ENCODE measurements at places on chromosomes 13 and 19.

DNA sequence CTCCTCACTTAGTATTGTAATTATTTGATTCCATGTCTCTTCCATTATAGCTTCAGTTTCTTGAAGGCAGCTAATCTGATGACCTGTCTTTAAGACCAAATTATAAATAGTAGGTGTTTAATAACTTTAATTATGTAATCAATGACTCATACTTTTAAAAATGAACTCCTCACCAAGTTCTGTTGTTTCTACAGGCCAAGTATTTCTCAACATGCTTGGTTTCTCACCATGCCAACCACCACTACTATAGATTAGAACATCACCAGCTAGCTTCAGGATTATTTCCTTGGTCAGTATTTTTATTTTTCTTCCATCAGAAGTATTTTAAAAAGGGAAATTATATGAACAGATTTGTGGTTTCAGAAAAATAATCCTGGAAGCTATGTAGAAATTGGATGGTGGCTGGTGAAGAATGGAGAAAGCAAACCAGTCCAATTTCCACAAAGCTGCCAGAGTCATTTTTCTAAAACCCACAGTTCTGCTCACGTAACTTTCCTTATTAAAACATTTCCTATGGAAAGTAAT, 237.7 kb upstream of the DACH1 start:
- DNase-seq = no peak

DNA sequence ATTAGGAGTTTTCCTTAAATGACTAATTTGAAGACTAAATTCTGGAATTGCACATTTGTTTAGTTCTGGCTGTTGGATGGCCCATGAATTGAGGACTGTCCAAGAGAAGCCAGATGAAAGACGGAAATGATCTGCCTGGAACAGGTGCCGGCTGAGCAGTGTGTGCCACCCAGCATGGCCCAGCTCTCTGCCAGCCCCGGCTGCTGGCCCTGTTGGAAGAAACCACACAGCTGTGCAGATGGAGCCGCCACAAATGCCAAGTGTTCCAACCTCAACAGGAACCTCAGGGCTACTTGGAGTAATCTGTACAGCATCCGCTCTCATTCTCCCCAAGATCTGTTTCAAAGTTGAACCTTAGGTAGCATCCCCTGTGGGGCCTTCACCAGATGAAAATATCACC, 67.0 kb upstream of the STARD13 start:
- DNase-seq = no peak

GRCh38 chr13:25616674-25617073, 244.9 kb downstream of the ATP8A2 start:
- DNase-seq = no peak

DNA sequence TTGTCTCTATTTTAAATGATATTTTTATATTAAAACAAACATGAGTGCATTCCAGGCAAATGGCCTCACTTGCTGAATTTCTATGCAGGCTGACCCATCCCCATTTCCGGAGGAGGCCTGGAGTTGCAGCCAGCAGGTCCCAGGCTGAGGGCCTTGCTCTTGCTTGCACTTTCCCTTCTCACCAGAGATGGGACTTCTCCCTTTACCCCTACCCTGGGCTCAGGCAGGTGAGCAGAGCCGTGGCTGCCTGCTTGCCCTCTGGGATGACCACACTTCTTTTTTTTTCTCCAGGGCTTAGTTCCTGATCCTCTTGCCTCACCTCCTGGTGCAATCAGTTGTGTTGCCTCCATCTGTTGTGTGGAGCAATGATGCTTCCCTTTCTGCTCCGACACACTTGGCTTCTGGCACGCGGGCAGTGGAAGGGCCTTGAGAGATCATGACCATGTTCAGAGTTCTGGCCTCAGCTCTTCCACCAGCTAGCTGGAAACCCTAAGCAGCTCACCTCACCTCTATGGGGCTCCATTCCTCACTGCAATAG, 11.1 kb upstream of the OLFM4 start:
- DNase-seq = no peak

GRCh38 chr19:30116984-30117555, 175.0 kb downstream of the URI1 start:
- no peak for DNase-seq

GRCh38 chr19:49851456-49852259, 699 bp downstream of the PTOV1 start:
- no peak for DNase-seq

- DNase-seq = no peak
Observed at GRCh38 chr13:63595811-63596210, 2180.2 kb upstream of the PCDH20 start.

Data from brain pericyte (primary cell).